NCI-H1105 treated with DMSO at 0.1 percent for 48 hours (cell line): ENCODE measurements at places on chromosomes 5 and 9.

- DNase-seq, result no peak
Observed at GRCh38 chr5:51302343-51302742, 80.9 kb upstream of the ISL1 start.

- DNase-seq, result peak; percentile 82
Observed at GRCh38 chr9:115013998-115014397, 83.6 kb upstream of the TNFSF8 start.

DNA sequence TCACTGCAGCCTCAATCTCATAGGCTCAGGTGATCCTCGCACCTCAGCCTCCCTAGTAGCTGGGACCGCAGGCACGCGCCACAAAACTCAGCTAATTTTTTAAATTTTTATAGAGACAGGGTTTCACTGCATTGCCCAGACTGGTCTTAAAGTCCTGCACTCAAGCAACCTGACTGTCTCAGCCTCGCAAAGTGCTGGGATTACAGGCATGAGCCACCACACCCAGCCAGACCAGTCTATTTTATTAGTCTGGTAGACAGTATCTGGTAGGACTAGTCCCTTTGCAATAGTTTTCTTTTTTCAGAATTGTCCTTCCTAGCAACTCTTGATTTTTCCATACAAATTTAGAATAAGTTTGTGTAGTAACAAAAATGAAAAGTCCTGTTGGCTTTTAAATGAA is 14.1 kb upstream of the GPR150 start:
- DNase-seq, result no peak

DNA sequence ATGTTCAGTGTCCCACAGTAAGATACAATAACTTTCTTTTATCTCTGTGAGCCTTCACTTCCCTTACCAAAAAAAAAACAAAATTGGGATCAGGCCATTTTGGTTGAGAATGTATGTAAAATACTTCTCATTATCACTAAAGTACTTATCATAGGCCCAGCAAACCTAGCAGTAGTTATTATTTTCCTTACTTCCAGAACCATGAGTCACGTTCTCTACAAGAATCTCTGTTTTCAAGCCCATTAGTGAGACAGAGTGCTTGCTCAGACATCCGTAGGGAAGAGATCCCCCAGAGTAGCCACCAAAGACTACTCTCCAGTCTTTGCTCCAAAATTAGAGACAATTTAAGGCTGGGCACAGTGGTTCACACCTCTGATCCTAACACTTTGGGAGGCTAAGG is 103.9 kb upstream of the NR5A1 start:
- DNase-seq, result no peak

DNA sequence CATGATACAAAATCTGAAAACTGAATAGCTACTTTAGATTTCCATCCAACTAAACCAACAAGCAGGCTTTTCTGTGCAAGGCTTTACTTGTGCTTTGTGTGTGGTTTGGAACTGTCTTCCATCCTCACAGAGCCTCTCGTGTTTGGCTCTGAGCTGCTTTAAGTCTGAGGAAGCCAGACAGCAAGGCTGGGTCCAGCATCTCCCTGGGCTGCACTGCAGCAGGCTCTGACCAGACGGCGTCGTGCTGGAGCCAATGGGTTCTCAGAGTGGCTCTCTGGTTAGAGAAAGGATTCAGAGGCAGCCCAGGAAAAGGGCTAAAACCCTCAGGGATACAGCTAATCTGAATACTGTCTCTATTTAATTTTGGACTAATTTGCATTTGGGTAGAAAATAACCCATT is 207.9 kb upstream of the EFNA5 start:
- no peak for DNase-seq

DNA sequence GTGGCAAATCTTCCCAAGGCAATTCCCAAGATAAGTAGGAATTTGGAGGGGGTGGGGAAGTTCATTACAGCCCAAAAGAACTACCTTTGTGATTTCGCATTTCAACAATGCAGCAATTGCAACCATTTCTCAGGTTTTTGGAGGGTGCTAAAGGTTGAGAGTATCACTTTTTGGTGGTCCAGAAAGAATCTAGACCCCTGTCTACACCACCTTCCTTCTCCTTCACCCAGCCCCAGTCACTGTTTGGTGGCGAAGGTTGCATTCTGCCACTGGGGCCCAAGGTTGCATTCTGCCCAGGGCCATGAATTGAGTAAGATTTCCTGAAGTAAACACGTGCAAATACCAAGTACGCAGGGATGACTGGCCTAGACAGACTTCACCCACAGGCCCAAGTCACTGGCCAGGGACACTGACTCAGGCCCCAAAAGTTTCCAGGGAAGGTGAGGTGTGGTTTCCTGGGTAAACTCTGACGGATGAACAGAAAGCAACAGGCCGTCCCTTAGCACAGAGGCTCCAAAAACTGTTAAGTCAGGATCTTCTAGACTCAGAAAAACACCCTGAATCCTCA is 5.7 kb downstream of the PDE6A start:
- DNase-seq, result no peak

- no peak for DNase-seq
Observed at GRCh38 chr5:95841914-95842812, 19.6 kb upstream of the GLRX start.

- no peak for DNase-seq
Observed at GRCh38 chr9:131252120-131252519, 24.2 kb downstream of the FAM78A start.

DNA sequence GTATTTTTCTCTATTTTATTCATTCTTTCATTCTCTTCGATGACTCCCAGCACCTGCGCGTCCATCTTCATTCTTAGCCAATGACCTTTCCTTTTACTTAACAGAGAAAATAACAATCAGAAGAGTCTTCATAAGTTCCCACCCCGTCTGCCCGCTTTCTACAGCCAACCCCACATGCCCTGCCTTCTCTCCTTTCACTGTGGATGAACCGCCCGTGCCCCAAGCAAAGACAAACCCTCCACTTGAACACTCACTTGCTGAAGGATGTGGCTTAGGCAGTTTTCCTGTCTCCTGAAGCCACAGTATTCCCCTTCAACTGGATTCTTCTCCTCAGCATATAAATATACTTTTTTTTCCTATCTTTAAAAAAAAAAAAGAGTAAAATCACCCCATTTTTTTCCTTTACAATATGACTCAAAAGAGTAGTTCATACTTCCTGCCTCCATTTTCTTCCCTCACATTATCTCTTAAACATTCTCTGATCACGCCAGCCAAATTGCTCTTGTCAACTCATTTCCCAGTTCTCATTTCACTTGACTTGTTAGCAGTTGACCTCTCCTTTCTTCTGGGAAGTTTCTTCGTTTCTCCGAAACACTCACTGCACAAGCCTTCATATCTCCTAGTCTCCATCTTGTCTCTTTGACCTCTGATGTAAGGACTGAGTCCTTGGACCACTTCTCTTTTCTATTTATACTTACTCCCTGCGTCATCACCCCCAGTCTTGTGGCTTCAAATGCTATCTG is 11.1 kb downstream of the NIPSNAP3B start:
- no peak for DNase-seq

- DNase-seq, result no peak
Observed at GRCh38 chr9:71303351-71303750, 181.9 kb upstream of the TRPM3 start.

DNA sequence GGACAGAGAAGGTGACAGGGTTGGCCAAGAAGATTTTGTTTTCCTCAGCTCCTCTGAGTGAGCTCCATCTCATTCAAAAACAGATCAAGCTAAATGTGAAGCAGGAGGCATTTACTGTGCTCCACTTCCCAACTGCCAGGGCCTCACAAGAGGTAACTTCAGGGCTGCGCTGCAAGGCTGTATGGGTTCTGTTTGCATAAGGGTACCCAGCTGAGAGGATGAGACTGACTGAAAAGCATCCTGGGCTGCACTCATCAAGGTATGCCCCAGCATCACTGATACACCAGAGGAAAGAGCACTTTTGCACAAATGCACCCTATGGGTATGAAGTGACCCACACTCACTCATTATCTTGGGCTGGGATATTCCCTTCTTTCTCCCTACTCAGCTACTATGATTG is 316.2 kb upstream of the HAPLN1 start:
- DNase-seq, result no peak

DNA sequence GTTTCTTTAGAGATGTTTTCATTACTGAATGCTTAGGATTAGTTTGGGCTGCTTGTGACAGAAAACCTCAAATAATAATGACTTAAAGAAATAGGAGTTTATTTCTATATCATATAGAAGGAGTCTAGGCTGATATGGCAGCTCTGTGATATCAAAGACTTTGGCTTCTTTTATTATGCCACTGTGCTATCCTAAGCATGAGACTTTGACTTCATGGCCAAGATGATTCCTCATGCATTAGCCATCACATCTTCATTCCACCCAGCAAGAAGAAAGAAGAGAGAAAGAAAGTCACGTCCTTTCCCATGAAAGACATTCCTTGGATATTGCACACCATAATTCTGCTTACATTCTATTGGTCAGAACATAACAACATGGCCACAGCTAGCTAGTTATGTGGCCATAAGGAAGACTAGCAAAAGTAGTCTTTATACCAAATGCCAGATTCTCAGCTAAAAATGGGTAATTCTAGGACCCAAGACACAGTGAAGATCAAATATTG is 76.2 kb downstream of the DAPK1 start:
- no peak for DNase-seq

DNA sequence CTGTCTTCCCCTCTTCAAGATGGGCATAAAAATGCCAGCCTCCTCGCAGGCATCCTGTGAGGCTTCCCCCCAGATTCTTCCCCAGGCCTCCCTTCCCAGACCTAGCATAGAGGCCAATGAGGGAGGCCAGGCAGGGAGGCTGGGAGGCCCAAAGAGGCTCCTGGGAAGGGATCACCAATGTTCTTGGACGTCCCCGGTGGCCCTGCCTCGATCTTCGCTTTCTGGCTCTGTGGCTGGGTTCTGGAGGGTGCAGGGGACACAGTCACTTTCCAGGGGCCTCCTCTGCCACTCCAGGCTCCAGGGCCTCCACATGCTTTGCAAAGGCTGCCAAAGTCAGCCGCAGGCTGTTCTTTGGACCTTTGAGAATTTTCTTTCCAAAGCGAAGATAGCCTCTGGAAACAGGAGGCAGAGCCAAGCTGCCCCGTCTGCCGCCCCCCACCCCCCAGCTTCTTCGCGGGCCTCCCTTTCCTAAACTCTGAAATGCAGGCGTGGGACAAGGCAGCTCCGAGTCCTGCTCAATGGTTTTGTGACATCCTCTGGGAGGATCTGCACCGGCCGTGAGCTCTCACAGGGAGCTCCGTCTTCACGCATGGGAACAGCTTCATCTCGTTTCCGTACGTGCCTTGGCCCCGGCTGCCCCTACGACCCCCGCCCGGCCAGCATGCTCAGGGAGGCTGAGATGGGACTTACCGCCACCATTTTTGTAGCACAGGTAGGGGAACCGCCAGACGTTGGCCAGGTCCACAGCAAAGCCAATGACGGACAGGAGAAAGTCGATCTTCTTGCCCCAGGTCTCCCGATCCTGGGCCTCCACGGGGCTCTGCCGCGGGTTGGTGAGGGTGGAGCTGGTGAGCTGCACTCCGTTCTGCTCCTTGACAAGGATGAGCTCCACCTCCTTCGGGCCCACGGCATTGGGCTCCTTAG is 2.8 kb downstream of the SLC6A3 start:
- DNase-seq, result no peak

GRCh38 chr9:92315456-92315855 is 9.7 kb downstream of the NOL8 start:
- no peak for DNase-seq

DNA sequence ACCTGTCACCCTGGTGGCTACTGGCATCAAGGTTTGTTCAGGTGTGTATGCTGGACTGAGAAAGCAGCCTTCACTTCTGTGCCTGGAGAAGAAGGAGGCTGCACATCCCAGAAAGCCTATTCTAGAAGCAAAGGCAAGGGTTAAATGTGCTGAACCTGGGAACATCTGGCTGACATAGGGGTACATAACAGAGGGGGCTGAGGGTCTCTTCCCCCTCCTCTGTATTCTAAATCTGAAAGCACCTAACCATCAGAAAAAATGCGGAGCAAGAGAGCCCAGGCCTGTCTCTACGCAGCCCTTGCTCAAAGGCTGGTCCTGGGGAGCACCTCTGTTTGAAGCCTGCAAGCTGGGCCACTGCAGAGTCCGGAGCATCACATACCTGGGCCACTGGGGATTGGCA is 53.2 kb upstream of the FSTL4 start:
- no peak for DNase-seq

DNA sequence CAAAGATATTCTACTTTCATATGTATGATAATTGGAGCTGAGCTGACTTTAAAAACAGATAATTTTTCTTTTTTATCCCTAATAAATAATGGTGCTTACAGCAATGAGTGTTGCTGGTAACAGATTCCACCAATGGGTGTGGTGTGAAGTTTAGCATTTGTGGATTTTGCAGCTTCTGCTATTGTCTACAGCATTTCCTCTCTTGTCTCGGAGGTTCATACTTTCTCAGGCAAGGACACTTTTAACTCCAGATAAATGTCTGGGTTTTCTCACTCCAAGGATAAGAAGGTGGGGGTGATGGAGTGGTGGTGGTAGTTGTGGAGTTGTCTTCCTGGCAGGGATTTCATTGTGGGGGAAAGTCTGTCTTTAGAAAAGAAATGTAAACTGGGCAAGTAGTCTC is 120.0 kb upstream of the CDKN2B start:
- no peak for DNase-seq

DNA sequence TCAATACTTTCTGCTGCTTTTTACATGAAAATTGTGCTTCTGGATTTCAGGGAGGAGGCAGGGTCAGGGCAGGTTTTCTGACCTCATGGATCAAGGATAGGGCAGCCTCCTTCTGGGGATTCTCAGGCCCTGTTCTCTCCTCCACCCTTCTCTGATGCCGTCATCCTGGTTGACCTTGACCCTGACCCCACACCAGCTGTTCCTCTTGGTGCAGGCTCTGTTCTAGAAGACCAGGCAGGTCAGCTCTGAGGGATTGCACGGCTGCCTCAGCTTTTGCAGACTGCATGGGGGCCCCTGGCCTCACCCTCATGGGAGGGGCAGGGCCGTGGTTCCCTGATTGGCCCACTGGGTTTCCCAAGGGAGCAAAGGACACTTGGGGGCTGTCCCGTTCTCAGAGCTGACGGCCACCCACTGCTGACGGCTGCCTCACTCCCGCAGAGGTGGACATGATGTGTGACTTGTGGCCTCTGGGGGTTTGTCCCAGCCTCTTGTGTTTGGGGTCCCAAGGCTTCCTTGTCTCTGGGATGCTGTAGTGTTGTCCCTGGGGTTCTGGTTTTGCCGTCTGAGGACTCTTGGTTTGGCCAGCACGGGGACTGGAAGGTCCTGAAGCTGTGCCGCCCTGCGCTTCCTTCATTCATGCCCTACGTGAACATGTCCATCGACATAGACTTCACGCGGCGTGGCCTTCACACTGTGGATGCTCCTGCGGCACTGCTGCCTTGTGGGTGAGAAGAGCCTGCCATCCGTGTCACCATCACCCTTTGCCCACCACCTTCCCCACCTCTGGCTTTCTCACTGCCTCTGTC is 34.5 kb downstream of the CEP72 start:
- no peak for DNase-seq

GRCh38 chr9:18920141-18921084 is 112.6 kb downstream of the SAXO1 start:
- no peak for DNase-seq

DNA sequence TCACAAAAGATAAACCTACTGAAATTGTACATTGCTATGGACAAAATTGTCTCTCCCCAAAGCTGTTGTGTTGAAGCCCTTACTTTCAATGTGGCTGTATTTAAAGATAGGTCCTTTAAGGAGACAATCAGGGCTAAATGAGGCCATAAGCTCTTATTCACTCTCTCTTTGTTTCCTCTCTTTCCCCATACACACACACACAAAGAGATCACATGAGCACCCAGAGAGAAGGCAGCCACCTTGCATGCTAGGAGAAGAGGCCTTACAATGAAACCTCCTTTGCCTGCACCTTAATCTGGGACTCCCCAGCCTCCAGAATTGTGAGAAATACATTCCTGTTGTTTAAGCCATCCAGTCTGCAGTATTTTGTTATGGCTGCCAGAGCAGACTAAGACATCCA is 1295.6 kb upstream of the CDH6 start:
- no peak for DNase-seq

GRCh38 chr5:55160493-55161209 is 680 bp downstream of the GPX8 start:
- DNase-seq, result no peak
